Ecto neural progenitor cell (in vitro differentiated cells): ENCODE measurements at places on chromosomes 13 and 19.
A peak's percentile ranks its signal among the peaks of the same experiment; 100 is the strongest.

- DNase-seq = no peak
Observed at GRCh38 chr19:5152767-5153532, 184.0 kb downstream of the KDM4B start.

DNA sequence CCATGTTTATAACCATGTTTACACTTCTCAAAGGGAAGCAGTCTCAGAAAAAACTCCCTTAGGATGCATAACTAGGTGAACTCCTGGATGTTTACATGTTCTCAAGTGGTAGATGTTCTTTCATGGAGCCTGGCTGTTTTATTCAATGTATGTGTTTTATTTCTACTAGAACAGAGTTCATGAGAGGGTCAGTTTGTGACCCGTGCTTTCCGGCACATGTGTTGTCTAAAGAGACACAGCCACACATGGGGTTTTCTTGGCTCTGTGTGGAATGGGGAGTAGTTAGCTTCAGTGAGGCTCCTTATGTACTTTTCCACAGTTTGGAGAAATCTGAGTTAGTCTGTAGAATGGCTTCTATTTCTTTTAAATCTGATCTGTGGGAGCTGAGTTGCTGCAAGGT lies 60.9 kb downstream of the ATP8A2 start:
- no peak for DNase-seq

DNA sequence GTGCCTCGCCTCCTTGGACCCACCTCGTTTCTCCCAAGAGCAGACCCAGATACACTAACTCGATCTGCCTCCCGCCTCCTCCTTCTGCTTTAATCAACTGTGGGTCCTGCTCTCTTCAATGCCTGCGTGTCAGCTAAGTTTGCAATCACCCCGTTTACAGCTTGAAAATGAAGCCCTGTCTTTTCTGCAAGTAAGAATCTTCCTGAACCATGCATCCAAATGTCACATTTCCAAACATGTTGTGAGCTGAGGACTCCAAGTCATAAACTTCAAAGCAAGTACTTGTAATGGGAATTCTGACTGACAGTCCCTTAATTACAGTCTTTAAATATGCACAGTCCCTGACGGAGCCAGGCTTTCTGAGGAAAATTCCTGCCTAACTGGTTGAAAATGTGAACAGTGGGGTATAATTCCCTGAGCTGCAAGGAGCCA lies 154.9 kb upstream of the UQCRFS1 start:
- DNase-seq = peak; percentile 29

GRCh38 chr13:74193391-74193790 lies 59.2 kb upstream of the KLF12 start:
- DNase-seq = no peak

DNA sequence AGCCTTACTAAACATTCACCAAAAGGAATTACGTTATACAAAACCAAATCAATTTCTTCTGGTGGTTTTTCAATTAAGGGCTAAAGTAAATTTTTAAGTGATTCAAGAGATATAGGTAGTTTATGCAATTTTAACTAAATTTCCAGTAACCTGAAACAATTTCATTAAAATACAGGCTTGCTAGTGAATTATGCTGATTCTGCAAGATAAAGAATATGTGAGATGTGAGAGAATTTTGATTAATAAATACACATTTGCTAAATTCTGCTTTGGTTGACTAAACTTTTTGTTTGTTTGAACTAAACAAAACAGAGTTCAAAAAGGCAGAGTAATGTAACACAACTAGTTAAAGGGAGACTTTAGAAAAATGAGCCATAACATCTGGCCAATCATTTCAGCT lies 27.1 kb downstream of the FGF14 start:
- DNase-seq = no peak

- DNase-seq = no peak
Observed at GRCh38 chr13:108588516-108588915, 40.9 kb upstream of the MYO16 start.

DNA sequence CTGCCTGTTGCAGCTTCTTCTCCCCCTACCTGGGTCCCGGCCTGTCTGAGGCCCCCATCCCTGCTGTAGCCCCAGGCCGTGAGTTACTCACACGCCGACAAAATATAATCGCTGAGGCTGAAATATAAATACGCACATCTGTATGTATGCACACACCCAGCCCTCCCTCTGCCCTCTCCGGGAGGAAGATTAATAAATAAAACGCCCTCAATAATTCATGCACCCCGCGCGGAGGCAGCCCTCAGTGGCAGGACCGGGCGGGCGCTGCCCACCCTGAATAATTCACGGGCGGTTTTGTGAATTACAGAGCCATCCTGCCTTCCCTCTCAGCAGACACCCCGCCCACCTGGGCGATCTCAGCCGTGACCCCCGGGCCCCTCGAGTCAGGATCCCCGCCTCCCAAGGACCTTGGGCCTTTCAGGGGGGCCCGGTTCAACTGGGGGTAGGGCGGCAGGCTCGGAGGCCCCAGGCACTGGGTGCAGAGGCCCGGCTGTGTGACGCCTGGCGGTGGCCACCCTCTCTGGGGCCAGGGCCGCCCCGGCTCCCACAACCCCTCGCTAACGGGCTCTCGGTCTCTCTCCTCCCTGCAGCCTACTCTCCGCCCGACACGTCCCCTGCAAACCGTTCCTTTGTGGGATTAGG lies 24.2 kb downstream of the SMIM24 start:
- DNase-seq = no peak

- no peak for DNase-seq
Observed at GRCh38 chr13:27476943-27477703, 26.8 kb upstream of the MTIF3 start.

- DNase-seq = no peak
Observed at GRCh38 chr13:113917594-113918371, 53.9 kb upstream of the GAS6 start.

DNA sequence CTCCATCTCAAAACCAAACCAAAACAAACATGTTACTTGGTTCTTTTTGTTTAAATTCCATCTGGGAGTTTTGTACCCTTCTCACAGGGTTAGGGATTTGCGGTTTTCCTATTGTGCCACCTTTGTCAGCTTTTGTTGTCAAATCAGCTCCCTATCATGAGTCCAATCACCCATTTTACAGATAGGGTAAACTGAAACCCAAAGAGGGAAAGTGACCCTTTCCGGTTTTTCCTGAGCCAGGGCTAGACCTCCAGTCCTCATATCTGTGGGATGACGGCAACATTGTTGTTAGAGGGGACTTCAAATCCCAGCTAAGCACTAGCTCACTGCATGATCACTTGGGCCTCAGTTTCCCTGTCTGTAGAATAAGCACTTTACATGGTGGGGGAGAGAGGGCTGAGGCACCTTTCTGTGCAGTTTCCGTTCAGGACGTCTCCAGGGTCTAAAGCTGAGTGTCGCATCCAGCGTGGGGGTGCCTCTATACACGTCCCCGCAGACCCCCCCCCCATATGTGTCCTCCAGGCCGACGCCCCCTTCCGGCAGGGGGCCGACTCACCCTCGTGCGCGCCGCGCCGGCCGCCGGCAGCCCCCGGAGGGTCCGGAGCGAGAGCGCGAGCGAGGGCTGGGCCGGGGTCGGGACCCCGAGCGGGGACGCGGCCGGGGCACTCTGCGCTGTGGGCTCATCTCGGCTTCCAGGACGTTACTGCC lies 3.9 kb downstream of the CCDC194 start:
- peak; percentile 70 for DNase-seq

- DNase-seq = no peak
Observed at GRCh38 chr13:83121896-83122295, 760.4 kb downstream of the SLITRK1 start.

- DNase-seq = no peak
Observed at GRCh38 chr13:34338102-34338501, 520.2 kb downstream of the RFC3 start.

- no peak for DNase-seq
Observed at GRCh38 chr13:111860231-111860552, 206.8 kb upstream of the SOX1 start.

DNA sequence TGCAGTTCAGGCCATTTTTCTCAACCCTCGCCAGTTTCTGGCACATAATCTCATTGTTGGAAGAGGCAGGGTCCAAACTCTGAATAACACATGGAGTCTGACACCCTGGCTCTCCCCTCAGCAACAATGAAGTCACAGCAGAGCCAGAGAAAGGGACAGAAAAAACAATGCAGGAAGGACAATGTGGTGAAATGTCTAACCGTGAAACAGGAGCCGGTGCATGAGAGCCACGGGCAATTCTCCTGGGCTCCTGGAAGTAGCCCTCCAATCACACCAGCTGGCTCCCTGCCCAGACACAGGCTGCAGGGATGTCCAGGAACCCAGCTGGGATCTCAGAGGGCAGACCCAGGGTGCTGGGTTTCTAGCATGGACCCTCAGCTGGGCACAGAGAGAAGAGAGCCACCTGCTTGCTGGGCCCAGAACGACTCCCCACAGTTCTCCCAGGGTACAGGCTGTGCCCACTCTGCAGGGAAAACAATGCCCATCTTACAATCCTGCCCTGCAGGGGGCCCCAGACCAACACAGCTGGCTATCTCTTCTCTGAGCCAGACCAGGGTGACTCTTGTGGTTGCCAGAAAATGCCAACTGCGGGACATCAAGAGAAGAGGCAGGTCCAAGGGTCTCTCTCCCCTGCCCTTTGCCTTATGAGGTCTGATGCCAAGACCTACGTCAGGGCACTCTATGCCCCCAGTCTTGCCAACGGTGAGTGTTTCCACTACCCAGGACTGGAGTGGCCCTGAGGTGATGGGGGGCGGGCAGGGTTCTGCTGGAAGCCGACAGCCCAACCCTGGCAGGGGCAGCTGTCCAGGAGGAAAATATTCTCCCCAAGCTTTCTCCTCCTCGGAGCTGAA lies 64.5 kb downstream of the CEBPG start:
- no peak for DNase-seq

- DNase-seq = no peak
Observed at GRCh38 chr13:40132249-40132648, 476.8 kb downstream of the COG6 start.

GRCh38 chr13:49279885-49280284 lies 32.2 kb downstream of the CDADC1 start:
- no peak for DNase-seq

GRCh38 chr13:33182729-33183128 lies 102.8 kb downstream of the STARD13 start:
- DNase-seq = no peak

- no peak for DNase-seq
Observed at GRCh38 chr13:53197424-53197823, 168.8 kb downstream of the OLFM4 start.

DNA sequence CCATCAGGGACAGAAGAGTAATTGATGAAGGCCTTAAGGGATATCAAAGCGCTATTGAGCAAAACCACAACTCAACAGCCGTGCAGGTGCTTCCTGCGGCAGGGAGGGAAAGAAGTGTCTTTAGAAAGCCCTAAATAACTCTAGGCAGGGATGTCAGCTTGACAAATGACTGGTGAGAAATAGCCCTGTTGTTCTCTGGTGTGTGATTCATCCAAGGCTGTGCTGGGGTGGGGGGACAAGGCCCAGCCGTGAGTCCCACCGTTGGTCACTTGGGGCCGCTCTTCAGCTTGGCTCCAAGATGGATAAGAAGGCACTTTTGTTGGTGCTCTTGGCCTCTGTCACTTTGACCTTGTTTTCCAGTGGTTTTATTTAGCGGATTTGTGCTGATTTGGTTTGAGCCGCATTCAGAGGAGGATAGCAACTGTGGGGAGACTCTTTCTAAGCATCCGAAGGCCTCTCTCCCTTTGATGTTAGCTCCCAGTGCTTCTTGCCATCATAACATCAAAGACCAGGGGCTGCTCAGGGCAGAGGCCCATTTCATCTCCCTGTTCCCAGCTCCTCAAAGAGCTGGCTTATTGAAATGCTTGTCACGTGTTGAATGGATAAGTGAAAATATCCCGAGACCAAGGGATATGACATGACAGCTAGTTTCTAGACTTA lies 130.3 kb upstream of the SERP2 start:
- peak; percentile 57 for DNase-seq

GRCh38 chr19:44755219-44755618 lies 6.7 kb downstream of the BCL3 start:
- no peak for DNase-seq

- DNase-seq = no peak
Observed at GRCh38 chr19:39946532-39946931, 12.1 kb upstream of the FCGBP start.

DNA sequence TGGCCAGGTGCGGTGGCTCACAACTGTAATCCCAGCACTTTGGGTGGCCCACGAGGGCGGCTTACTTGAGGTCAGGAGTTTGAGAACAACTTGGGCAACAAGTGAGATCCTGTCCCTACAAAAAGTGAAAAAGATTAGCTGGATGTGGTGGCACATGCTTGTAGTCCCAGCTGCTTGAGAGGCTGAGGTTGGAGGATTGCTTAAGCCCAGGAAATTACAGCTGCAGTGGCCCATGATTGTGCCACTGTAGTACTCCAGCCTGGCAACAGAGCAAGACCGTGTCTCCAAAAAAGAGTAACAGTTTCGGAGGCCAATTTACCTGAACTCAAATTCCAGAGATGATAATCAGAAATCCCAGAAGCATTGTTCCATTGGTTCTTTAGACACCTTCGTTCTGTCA lies 4.4 kb downstream of the ZNF473 start:
- DNase-seq = no peak

- no peak for DNase-seq
Observed at GRCh38 chr13:51659276-51660127, 75.2 kb downstream of the WDFY2 start.

DNA sequence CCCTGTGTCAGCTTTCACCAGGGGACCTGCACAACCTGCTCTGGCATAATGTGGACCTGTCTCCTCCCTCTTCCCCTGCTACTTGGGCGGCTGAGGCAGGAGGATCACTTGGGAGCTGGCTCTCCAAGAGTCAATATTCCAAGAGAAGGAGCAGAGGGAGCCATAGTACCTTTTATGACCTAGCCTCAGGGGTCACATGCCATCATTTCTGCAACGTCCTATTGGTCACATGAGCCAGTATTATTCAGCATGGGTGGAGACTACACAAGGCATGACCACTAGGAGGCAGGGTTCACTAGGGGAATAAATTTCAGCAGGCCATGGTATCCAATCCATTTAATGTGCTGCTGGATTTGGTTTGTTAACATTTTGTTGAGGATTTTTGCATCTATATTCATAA lies 12.0 kb upstream of the SHFL start:
- no peak for DNase-seq

- DNase-seq = no peak
Observed at GRCh38 chr19:33366127-33366526, 7.4 kb upstream of the CEBPG start.

GRCh38 chr13:92463134-92463533 lies 763.5 kb upstream of the GPC6 start:
- DNase-seq = no peak

DNA sequence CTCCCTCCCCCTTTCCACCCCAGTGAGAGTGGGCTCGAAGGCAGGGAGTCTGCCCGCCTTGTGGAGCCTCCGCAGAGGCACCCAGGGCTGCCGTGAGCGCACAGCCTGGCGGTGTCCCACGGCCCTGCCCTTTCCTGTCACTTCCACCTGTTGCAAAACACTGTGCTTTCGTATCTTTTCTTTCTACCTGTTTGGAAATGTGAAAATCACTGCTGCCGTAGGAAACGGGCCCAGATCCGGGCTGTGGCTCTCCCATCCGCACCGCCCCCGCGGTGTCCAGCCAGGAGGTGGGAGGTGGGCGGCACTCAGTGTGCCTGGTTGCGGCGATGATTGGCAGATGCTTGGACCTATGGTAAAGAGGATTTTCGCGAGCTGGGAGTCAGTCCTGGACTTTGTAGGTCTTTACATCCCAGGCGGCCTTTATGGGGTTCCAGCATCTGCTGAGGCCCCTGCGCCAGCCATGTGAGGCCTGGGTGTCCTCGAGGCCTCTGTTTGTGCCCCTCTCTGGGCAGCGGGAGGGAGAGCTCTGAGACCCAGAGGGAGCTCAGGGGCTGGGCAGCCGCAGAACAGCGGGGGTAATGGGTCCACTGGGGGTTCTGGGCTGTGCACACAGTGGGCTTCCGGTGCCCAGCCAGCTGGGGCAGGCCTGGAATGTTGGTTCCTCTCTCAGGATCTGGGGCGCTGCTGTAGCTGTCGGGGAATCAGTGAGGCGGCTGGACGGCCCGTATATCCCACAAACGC lies 6.1 kb downstream of the STK11 start:
- DNase-seq = no peak

- no peak for DNase-seq
Observed at GRCh38 chr19:3186891-3187661, 1.3 kb downstream of the NCLN start.
